ENCODE measurements at places on chromosomes 2 and 18.
A peak's percentile ranks its signal among the peaks of the same experiment; 100 is the strongest.

DNA sequence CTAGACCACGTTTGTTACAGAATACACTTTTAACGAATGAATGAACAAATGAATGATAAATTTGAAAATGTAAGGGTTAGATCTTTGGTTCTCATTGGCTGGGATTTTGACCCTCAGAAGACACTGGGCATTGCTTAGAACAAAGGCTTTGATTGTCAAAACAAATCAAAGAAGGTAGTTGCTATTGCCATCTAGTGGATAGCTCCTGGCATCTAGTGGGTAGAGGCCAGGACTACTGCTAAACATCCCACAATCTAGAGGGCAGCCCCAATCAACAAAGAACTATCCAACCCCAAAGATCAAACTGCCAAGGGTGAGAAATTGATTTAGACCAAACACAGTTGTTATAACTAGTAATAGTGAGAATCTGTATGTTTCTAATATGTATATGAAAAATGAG is 552.3 kb downstream of the KCNJ3 start:
- peak; percentile 69 for DNase-seq

DNA sequence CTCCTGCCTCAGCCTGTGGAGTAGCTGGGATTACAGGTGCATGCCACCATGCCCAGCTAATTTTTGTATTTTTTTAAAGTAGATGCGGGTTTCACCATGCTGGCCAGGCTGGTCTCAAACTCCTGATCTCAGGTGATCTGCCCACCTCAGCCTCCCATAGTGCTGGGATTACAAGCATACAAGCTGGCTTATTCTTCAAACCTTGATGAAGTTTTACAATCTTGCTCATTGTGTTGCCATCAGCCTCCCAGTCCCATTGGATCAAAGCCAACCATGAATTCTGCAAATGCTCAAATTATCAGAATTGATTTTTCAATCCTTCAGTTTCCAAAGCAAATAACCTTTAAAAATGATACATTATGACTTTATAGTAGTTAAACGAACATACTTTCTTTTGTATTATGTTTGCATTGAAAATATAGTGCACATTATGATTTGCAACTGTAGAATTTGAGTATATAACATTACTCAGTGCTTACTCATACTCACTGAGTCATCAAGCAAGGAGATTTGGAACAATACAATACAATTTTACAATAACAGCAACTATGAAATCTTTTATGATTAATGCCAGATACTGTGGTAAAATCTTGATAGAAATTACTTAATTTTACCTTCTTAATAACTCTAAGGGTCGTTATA is 1491.9 kb upstream of the CELF4 start:
- peak; percentile 1 for DNase-seq

DNA sequence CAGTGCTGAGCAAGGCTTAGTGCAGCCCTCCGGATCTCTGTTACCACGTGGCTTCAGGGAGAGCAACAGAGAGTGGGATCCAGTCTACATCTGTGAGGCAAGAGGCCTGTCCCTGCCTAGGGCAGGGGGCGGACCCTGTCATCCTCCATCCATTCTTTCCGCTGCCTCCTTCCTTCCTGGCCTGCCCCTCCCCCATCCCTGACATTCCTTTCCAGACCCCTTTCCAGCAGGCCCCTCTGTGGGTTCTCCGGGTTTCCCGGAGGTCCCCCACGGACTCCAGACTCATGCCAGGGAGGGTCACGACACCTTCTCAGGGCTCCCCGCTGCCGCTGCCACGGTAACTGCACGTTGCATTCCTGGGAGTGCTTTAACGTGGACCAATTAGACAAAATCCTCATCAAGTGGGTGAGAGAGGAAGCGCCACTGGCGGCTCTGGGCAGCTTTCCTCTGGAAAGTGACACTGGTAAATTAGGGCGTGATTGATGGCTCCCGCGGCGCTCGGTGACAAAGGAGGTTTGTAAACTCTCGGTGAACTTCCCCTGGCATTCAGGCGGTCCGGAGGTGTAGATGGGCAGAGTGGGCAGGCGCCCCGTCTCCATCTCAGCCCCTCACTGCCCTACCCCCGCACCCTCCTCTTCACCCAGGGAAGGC is 11.4 kb downstream of the ATOH8 start:
- DNase-seq = no peak

DNA sequence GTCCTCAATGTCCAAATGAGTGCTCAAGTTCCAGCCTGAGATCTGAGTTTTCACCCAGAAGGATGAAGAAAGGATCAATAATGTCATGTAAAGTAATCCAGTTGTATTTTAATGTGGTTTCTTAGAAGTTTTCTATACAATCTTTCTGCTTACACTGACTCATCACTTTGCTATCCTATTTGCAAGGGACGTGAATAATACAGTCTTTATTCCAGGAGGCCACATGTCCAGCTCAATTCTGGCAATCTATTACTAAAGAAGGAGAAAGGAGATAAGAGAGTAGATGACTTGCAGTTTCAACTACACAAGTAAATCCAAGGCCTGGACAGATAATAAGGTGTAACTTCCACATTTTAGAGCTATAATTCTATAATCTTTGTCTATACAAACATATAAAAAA is 601.1 kb upstream of the SETBP1 start:
- no peak for DNase-seq

- DNase-seq = no peak
These were observed 3.9 kb downstream of the WIPF1 start for GRCh38 chr2:174593574-174594203.

DNA sequence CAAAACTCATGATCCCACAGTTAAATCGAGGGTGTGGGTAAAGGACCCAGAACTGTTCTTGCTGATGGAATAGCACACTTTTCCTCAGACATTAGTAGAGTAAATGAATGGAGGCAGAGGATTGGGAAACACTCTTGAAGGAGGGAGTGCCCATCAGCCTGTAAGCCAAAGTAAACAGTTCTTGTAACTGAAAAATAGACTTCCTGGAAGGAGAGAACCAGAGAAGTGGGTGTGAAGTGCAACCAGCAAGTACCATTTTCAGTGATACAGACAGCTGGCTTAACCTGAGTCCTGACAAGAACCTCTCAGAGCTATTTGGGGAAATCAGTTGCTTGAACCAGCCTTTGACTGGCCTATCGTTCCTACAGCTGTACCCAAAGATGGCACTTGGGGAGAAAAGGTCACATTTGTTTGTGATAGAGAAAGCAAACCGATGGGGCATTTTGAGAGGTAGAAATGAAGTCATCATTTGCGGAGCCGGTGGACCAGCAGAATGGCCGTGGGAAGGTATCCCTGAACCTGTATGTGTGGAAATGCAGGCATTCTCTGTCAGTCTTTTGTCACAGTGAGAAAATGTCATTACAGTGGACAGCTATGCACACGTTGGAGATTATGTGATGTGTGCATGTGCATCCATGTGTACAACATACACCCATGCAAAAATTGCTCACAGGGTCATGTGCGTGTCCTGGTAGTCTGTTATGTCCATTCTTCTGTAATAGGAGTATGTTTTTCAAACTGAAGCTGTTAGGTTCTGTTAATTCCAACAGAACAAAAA is 17.8 kb downstream of the CRIM1 start:
- DNase-seq = no peak

- DNase-seq = no peak
These were observed 312.9 kb downstream of the MTX2 start for GRCh38 chr2:176582176-176582575.

DNA sequence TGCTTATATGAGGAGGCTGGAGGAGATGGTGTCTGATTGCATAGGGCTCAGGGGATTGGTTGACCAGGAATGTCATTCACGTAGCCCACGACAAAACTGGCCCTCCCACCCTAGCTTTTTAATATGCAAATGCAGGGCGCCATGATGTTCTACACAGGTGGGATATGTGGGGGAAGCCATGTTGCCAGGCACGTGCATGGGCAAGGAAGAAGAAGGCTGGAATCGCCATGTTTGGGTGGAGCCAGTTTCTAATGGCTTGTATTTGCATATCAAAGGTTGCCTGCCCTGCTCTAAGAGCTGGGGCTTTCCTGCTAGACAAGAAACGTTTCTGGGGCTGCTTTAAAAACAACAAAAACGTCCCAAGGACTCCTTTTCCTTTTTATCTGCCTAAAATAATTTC is 26.5 kb upstream of the LINC00305 start:
- DNase-seq = no peak

All from NCI-H446 (cell line).